Pons (tissue), 1 donor: ENCODE measurements at places on chromosomes 5 and 9.

DNA sequence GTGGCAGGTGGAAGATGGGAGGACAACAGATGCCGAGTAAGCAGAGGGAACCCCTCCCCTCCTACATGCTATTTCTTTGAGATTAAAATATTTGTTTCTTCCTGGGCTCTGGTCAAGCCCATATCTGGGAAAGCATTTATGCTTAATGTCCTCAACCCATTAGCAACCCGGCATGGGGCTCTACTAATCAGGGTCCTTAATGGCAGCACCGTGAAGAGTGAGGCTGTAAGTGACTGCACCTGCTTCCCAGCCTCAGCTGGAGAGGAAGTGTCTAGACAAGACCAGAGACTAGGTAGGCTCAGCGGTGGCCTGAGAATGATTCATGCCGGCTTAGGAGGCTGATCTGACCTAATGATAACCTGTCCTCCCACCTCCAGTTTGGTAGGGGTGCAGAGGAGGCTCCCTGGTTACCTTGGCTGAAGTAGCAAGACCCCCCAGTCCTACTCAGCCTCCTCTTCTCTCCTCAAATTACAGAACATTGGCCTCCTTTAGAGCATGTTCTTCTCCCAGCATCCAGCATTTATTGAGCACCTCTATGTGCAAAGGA, 61.3 kb upstream of the HSPA9 start:
- no peak for DNase-seq

DNA sequence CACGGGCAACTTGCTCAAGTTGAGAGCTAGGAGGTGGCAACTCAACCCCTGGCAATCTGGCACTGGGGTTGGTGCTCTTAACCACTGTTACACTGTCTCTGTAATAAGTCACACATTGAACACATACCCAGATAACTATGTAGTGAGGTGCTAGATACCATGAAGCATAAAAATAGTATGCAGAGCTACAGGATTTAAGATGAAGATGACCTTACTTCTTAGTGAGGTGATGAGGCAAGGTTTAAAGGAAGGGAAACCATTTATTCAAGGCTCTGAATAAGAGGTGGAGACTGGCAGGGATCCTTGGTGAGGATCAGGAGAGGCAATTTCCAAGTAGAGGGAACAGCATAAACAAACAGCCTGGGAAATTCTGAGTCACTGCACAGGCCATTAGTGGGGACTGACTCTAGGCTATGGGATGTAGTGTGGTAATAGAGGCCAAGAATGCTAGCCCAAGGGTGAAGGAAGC, 67.6 kb upstream of the NR3C1 start:
- no peak for DNase-seq

DNA sequence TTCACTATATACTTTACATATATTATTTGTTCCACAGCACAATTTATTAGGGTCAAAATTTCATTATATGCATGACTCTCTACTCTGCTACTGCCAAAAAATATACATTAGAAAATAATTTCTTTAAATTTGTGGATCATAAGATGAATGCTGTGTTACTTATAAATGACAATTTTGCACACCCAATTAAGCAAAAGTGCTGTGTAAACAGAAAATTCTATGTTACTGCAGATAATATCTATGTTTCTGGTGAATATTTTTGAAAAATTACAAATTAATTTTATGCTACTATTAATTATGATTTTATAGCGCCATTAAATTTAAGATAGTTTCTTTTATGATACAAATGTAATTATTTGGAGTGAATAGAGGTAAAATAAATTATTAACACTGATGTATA, 59.8 kb upstream of the GABRA6 start:
- DNase-seq: no peak

- DNase-seq: no peak
These were observed 1187.8 kb downstream of the CDH9 start for GRCh38 chr5:25850581-25850980.

- no peak for DNase-seq
These were observed 225.0 kb downstream of the PBX3 start for GRCh38 chr9:125972012-125972729.

- peak; percentile 62 for DNase-seq
These were observed 24.7 kb upstream of the CETN3 start for GRCh38 chr5:90434116-90434714.

- peak; percentile 82 for DNase-seq
These were observed 307.9 kb downstream of the FBXL7 start for GRCh38 chr5:15807871-15808270.

GRCh38 chr9:13731637-13732036, 452.1 kb upstream of the MPDZ start:
- no peak for DNase-seq

GRCh38 chr5:93099902-93100347, 481.1 kb downstream of the NR2F1-AS1 start:
- DNase-seq: no peak

DNA sequence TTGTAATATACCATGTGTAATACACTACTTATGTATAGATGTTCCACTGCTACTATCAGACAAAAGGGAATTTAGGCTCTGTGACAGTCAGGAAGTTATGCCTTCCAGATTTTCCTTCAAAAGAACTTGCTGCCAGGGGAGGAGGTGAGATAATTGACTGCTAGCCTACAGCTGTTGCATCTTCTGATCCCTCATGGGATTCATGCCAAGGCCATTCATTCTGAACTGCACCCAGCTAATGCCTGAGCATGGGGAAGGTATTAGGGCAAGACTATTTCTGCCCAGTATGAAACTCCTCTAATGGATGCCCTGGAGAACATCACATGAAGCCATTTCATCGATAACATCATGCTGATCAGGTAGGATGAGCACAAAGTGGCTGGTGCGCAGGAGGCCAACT, 746.5 kb upstream of the ZNF608 start:
- no peak for DNase-seq

GRCh38 chr5:88159591-88159990, 109.1 kb downstream of the TMEM161B start:
- DNase-seq: peak; percentile 88

DNA sequence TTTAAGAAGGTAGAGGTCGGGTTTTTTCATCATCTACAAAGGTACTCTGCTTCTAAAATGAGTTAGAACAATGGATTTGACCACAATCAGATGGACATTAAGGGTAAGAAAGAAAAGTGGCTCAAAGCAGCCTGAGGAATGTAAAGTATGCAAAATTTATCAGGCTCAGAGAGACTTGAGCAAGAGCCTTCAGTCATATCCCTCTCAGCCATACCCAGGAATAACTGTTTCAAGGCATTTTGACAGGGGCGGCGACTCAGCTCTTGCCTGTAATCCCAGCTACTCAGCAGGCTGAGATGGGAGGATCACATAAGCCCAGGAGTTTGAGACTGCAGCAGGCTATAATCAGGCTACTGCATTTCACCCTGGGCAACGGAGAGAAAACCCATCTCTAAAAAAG, 38.8 kb upstream of the ANXA2R start:
- no peak for DNase-seq

DNA sequence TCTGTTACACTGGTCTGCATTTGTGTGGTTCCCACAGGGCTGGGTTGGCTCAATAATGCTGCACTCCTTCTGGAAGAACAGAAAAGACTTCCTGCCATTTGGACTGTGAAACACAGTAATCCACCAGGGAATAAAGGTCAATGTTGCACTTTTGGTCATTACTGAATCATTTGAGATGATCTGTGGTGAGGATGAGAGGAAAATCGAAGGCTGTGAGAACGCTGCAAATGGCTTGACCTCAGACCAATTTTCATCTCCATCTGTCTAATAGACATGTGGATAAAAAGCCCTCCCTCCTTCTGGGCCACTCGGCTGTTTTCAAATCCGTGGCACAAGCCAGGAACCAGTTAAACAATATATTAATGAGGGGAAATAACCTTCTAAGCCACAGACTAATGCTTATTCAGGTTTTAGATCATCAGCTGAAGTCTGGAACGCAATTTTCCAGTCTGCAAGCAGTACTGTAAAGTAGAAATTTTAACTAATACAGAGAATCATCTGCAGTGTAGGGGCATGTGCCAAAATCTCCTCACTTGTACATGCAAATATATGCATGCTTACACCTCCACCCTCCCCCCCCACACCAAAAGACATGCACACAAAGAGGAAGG, 20.2 kb downstream of the TLE1 start:
- no peak for DNase-seq

GRCh38 chr5:154244476-154244875, 53.9 kb downstream of the GALNT10 start:
- DNase-seq: no peak

- no peak for DNase-seq
These were observed 241.6 kb upstream of the RORB start for GRCh38 chr9:74255489-74255984.

- no peak for DNase-seq
These were observed 60.8 kb downstream of the WNK2 start for GRCh38 chr9:93244510-93245436.

DNA sequence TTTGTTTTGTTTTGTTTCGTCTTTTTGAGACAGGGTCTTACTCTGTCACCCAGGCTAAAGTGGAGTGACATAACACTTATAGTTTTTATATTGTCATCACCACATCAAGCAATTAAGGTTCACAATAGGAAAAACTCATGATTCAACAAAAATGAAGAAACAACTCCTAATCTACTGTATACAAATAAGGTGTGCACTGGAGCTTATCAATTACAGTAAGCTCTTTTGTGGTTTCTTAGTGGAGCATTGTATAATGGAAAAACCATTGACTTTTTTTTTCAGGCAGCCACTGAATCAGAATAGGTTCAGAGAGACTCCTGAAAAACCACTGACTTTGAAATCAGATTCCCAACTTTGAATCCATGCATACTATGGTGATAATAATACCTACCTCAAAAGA, 10.8 kb upstream of the PLIN2 start:
- no peak for DNase-seq

DNA sequence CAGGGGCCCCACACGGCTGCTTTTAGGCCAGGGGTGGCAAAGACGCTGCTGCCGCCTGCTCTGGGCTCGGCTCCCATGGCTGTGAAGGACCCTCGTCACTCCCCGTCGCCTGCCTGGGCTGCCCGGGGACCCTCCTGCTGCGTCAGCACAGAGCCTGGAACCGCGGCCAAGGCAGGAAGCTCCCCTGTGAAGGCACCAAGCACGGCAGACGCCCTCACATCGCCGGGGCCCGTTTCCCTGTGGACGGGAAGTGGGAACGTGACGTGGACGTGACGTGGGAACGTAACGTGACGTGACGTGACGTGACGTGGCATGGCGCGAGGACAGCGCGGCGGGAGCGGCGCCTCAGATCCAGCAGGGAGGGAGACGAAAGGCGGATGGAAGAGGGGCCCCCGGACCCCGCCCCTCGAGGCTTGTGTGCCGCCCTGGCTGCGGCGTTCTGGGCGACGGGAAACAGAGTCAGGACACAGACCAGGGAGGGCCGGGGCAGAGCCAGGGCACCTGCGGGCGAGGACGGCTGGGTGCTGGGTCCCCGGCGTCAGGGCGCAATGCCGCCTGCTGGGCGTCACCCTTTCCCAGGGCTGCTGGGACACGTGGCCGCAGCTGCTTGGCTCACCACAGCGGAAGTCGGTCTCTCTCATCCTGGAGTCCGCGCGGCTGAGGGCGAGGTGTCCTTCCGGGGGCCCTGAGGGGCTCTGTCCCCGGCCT, 53.1 kb downstream of the MRPL36 start:
- no peak for DNase-seq

DNA sequence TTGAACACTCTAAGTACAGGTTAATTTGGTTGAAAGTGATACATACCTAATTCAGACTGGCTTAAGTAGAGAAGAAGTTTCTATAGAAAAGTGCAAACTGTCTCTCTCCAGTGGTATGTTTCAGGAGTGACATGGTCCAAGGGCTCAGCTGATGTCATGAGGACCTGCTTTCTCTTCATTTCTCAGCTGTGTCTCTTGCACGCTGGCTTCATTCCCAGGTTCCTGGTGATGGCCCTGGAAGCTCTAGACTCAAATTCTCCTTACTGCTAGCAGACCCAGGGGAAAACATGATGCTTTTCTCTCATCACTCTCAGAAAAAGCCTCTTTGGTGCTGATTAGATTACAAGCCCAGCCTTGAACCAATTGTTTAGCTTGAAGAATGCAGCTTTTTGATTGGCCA, 211.9 kb upstream of the CLINT1 start:
- DNase-seq: no peak

DNA sequence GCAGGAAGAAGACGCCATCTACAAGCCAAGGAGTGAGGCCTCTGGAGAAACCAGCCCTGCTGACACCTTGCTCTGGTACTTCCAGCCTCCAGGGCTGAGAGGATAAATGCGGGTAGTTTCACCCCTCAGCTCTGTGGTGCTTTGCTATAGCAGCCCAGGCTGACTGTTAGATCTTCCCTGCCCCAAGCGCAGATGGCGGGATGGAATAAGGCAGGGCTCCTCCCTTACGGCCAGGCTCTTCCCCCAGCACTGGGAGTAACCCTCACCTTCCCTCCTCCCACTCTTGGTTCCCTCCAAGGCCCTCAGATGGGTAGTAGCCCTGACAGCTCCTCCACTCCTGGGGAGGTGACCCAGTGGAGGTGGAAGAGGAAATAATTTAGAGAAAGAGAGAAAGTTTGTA, 285.1 kb downstream of the GADD45G start:
- no peak for DNase-seq

GRCh38 chr9:22643541-22643940, 196.9 kb downstream of the DMRTA1 start:
- DNase-seq: no peak

- DNase-seq: no peak
These were observed 280.1 kb downstream of the NR2F1-AS1 start for GRCh38 chr5:93300945-93301344.

DNA sequence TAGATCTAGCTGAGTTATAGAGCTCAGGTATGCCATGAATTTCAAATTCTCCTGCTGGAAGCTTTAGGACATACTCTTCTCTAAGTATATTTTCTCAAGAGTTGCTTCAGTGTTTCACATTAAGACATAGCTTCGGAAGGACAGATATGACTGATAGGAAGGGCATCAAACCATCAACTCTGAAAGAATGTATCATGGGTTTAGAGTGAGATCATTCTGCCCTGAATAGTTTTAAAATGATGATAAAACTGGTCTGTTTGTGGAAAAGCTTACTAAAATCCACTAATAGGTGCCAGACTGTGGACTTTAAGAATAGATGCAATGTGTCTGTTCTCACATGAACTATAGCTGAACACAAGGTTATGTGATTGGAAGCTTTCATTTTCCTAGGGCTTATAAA, 8.4 kb downstream of the SPEF2 start:
- DNase-seq: no peak

GRCh38 chr5:171906703-171907590, 99.5 kb downstream of the FBXW11 start:
- no peak for DNase-seq

DNA sequence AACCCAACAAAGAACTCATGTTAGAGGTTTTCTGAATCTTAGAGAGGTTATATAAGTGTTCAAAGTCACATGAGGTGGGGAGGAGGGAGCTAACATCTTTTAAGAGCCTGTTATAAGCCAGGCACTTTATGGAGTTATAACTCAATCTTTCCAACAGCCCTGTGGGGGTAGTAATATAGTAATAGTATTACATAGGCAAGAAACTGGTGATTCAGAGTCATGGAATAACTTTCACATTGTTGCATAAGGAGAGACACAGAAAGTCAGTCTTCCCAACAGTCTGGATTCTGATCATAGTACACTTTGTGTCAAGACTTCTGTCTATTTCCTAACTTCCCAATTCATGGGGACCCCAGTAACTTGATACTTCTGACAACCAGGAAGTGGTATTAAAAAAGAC, 89.2 kb downstream of the ACER2 start:
- DNase-seq: no peak

GRCh38 chr9:86329649-86330048, 24.6 kb downstream of the TUT7 start:
- no peak for DNase-seq

- DNase-seq: no peak
These were observed 25.1 kb downstream of the JADE2 start for GRCh38 chr5:134550271-134551214.

- no peak for DNase-seq
These were observed 9.4 kb upstream of the LMX1B start for GRCh38 chr9:126604059-126605055.

- no peak for DNase-seq
These were observed 100.5 kb upstream of the SLCO6A1 start for GRCh38 chr5:102599289-102599688.
